ENCODE measurements at places on chromosomes 5 and 9. TPM values are rescaled to one million over a fixed set of nuclear protein-coding genes. Genes with fewer than 3 reads are reported as not detected.

DNA sequence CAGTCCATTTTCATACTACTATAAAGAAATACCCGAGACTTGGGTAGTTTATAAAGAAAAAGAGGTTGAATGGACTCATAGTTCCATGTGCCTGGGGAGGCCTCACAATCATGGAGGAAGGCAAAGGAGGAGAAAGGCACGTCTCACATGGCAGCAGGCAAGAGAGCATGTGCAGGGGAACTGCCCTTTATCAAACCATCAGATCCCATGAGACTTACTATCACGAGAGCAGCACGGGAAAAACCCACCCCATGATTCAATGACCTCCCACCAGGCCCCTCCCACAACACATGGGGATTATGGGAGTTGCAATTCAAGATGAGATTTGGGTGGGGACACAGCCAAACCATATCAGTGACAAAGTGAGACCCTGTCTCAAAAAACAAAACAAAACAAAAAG, 19.9 kb downstream of the TRAF2 start:
- DNase-seq = no peak

- no peak for DNase-seq
These were observed 388.0 kb downstream of the CDH12 start for GRCh38 chr5:22465177-22465576.

DNA sequence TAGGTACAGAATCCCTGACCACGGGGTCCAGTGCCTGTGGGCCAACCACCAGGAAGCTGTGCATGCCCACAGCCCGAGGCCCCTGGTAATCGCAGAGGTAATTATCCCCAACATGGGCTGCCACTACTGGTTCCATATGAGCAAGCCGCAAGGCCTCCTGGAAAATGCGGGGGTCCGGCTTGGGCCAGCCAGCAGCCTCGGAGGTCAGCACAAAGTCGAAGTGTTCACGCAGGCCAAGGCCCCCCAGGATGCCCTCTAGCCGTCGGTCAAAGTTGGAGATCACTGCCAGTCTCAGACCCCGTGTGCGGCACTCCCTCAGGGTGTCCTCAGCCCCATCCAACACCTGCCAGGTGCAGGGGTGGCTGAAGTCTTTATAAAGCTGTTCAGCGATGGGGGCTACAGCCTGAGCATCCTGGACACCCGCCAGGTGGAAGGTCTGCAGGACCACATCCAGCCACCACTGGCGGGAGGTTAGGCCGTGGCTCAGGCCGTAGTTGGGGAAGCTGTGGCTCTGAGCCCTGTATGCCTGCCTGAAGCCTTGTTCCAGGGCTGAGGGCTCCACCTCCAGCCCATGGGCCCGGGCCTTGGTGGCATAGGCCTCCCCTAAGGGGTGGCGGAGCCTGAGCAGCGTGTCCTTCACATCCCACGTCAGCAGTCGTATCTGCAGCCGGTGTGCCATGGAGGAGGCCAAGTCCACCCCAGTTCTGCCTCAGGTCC, 3.0 kb downstream of the HDHD3 start:
- no peak for DNase-seq

DNA sequence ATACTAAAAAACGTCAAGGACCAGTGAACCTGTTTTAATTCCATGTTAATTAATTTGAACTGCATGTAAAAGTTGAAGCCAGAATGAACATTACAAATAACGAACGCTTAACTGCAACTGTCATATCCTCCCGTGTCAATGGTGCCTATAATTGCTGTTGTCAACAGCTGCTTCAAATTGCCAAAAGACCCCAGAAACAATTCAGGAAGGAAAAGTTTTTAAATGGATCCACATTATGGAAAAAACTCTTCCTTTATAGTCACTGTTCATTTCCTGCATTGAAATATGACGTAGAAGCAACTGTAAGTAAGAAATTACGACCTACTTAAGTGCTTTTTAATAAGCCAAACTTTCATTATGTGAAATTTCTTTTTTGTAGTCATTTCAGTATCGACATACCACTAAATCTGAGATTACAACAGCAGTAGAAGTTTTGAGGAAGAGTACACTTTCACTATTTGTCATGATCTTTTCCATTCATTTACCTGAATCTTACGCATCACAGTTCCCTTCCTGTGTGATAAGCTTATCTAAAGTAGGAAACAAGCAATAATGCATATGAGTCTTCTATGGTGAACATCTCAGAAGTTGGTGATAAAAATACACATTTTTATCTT, 37.8 kb downstream of the MEF2C start:
- no peak for DNase-seq

GRCh38 chr5:149177911-149178565, 36.7 kb downstream of the ABLIM3 start:
- DNase-seq = no peak

DNA sequence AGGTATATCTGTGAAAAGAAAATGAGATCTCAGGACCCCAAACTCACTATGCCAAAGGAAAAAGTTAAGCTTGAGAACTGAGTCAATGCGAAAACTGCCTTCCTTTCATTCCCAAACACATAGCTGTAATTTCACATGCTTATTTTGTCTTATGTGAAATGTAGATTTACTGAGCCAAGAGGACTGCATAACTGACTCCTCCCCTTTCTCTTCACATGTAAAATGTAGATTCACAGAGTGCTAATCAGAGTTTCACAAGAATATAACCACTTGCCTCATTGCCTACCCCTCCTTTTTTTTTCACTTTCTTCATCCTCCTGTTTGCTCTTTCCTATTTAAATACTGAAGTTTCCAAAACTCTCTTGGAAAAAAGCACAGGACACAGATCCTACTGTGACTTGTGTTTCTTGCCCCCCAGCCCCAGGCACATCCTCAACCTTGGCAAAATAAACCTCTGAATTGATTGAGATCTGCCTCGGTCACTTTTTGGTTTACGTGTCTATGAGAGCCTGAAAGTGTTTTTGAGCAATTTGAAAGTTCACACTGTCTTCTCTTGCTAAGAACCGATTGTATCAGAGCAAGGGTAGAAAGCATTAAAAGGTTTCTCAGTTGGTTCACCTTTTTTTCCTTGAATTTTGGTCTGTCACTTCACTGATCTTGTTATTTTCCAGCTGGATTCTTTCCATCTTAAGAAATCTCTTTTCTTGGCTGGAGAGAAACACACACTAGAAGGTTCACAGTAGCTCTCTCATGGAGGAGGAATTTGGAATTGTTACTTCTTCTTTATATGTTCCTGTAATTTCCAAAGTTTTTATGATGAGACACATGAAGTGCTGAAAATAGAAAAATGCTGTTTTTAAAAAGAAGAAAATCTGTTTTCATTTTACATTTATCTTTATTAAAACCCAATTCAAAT, 44.8 kb upstream of the SNAPC3 start:
- peak; percentile 45 for DNase-seq

DNA sequence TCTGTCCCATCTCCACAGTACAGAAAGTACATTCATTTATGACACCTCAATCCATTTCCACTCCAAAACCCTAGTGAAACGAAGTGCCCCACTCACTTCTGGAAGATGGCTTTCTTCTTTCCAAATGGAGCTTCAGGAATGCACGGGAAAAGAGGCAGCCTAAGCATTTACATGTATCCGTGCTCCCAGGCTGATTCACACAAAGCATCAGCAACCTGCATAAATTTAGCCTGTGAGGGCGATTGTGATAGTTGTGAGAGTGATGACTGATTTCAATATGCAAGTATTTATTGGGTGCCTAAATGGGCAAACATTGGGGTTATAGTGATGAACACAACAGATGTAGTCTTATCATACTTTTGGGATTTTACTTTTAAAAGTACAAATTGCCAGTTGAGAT, 86.6 kb downstream of the PLPPR1 start:
- no peak for DNase-seq

DNA sequence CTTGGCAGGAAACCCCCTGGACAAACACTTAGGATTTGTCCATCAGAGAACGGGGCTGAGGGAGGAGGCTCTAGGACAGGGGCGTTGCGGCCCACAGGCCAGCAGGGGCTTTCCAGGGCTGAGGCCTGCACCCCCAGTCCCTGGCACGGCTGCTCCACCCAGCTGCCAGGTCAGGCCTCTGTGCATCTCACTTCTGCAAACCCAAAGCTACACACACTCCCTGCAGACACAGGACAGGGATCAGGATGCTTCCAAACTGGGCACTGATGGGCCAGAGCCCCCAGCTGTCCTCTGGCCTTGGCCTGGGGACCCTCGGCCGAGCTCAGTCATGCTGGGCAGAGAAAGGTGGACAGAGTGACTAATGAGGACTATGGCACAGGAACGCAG, 106.2 kb upstream of the SARDH start:
- DNase-seq = no peak

DNA sequence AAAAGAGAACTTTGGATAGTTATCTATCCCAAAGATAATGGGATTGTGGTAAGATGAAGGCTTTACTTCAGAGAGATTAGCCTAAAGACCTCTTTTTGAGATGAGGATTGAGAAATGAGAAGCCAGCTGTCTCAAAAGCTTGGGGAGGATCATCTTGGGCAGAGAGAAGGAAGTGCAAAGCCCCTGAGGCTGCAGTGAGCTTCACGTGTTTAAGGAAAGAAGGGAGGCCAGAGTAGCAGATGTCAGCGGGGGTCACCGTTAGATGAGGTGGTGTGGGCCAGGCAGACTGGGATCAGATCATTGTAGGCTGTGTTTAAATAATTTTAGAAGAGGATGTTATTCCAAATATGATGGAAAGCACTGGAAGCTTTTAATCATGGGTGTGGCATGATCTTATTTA, 270.1 kb downstream of the ARHGEF28 start:
- no peak for DNase-seq

DNA sequence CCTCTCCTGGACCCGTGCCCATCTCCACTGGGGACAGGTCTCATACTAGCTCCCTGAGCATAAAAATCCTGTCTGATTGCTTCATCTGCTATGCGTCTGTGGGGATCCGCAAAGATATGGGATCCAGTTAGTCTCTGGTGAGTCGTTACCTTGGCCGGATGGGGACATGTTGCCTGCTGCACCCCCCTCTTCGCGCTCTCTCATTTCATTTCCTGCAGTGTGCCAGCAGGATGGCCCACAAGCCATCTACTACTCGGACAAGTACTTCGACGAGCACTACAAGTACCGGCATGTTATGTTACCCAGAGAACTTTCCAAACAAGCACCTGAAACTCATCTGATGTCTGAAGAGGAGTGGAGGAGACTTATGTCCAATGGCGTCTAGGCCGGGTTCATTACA, 17.0 kb upstream of the CEP78 start:
- DNase-seq = no peak

- no peak for DNase-seq
These were observed 112.0 kb upstream of the ISL1 start for GRCh38 chr5:51271261-51271660.

GRCh38 chr5:1190278-1190677, 11.1 kb upstream of the SLC6A19 start:
- DNase-seq = no peak

DNA sequence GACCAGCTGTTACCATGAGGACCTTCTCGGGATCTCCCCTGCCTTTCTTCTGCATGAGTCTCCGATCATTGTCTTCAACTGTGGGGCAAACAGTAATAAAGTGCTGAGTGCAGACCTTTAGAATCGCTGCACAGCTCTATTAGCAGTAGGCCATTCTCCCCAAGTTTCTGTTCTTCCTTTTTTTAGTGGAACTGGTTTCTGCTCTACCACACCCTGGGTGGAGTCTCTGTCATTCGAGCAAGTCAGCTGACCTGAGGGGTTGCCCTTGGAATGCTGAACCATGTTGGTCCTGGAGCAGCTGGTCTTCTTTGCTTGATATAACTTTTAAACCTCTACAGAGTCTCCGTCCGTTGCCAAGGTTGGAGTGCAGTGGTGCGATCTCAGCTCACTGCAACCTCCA, 33.4 kb upstream of the GNPDA1 start:
- no peak for DNase-seq

- no peak for DNase-seq
These were observed 2.3 kb upstream of the RETREG1 start for GRCh38 chr5:16619136-16619535.

DNA sequence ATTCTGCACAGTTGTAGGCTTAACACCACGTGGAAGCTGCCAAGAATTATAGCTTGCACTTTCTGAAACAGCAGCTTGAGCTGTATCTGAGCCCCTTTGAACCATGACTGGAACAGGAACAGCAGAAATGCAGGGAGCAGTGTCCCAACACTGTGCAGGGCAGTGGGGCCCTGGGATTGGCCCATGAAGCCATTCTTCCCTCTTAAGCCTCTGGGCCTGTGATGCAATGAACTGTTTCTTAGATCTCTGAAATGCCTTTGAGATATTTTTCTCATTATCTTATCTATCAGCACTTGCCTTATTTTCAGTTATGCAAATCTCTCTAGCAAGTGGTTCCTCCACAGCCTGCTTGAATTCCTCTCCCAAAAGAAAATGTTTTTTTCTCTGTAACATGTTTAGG, 87.0 kb upstream of the MTAP start:
- DNase-seq = no peak

DNA sequence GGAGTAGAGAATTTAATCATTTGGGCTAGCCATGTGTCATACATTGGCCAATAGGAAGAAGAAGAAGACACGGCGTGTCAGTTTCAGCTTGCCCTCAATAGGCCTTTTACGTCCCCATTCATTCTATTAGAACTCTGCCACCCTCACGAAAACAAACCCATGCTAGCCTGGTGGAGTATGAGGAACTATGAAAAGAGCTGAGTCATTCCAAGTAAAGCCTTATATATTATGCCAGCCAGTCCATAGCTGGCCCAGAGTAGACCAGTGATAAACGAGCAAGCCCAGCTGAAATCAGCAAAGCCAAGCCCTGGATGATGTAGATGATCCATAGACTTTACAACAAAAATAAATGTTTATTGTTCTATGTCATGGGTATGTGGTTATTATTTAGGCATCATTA, 895.1 kb downstream of the TLE1 start:
- no peak for DNase-seq

DNA sequence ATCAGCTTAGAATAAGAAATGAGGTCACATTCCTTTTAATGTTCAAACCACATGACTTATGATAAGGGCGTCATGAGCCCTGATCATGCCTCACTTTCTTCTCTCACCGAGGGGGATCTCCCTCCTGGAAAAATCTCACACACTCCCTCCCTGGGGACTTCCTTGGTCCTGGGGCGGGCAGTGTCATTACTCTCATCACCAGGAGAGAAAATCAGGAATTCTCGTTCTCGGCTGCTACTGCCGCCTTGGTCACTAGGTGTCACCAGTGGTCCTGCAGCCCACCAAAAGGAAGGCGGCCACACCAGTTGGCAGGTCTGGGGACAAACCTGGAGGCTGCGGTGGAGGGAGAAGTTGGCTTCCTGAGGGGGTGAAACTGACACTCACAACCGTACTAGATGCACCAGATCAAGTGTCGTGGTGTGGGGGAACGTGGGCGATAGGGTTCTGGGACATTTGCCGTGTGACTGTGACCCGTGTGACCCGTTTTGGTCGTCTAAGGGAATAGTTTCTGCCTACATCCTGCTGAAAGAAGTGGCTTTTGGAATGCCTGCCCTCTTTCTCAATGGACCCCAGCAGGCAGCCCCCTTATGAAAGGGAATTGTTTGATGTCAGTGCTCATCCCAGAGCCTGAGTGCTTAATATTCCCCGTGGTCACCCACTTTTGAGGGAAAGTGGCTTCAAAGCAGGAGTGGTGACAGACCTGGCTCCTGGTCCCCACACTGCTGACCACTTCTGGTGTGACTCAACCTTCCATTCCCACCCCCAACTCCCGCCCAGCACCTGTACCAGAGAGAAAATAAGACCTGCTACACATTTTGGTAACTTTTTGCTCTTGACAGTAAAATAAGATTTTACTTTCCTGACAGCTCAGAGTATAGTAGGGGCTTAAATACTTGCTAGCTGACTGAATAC, 63.2 kb downstream of the ACER2 start:
- peak; percentile 76 for DNase-seq

The ZNF474 gene
- 0.43 TPM for total RNA-seq

The MUSK gene
- not detected for total RNA-seq

The CDKN2B gene
- 10.6 TPM for total RNA-seq

The SERINC5 gene
- total RNA-seq = 11.8 TPM

The PPP1R26 gene
- total RNA-seq = 13.4 TPM

The LCN12 gene
- total RNA-seq = not detected

The PRUNE2 gene
- total RNA-seq = 6.8 TPM

The ANXA2R gene
- 1.2 TPM for total RNA-seq

The TEX10 gene
- total RNA-seq = 28.3 TPM

All from GM23248 (cell line).